Nephron progenitor cell (in vitro differentiated cells): ENCODE measurements at places on chromosomes 5 and 9.

GRCh38 chr5:88888291-88888690 is 5.3 kb upstream of the MEF2C start:
- DNase-seq, result no peak

DNA sequence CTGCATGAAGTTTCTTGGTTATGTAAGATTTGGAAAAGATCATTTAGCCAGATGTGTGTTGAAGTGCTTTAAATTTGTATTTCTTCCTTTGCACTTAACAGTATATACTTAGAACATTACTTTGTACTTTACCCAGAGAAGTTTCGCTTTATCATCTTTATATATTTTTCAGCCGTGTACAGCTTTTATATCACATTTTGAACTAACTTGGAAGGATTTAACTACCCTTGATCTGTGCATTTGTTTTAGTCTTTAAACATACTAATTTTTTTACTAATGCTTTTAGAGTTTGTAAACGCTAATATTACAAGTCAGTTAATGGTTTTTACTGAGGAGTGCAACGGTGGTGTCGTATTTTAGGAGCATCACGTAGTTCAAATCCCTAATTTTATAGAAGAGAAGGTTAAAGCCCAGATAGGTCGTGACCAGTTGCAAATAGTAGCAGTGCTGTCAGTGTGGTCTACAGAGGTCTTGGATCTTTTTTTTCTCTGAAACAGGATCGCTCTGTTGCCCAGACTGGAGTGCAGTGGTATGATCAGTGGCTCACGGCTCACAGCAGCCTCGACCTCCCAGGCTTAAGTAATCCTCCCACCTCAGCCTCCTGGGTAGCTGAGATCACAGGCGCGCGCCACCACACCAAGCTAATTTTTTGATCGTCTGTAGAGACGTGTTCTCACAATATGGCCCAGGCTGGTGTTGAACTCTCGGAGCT is 2.0 kb downstream of the MATR3 start:
- DNase-seq, result no peak

GRCh38 chr9:133348718-133349573 is 928 bp downstream of the RPL7A start:
- DNase-seq, result no peak

DNA sequence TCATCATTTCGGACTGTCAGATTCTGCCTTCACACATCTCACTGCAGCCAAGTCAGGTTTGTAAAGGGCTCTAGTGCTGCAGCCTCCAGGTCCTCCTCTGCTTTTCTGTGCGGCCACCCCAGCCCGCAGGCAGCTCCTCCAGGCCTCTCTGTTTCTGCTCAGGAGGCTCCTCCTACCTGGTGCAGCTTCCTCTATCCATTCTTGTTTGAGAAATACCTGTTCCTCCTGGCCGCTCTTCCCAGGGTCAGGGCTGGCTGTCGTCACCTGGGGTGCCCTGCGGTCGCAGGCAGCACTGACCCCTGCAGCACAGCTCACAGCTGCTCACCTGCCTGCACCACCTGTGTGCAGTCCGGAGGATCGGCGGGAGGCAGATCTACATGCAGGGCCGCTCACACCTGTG is 387.7 kb upstream of the IRX4 start:
- DNase-seq, result no peak

GRCh38 chr5:74199005-74199404 is 441.5 kb downstream of the ENC1 start:
- DNase-seq, result no peak

DNA sequence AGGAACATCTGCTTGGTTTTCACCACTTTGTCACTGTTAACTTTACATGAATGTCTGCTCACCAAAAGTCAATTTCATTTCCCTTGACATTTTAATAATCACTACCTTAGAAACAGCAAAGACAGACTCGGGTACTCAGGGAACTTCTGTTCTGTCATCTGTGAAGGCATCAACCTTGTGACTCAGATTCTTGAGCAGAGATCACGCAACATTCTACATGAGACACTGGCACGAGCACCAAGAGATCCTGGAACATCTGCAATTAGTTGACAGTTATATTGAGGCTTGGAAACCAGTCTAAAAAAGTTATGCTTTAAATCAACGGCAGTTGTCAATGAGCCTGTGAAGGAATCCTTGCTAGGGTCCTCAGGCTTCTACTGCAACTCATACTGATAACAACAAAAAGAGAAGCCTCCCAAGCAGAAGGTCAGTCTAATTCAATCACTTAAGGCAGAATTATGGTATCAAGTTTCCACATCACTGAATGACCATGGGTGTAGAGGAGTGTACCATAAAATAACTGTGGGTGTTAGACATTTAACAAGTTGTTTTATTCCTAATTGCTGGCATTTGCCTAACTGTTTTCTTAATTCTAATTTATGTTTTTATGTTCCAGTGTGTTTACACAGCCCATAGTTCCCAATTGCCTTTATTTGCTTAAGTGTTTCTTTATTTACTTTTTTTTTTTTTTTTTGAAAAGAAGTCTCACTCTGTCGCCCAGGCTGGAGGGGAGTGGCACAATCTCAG is 3.3 kb upstream of the PBX3 start:
- no peak for DNase-seq

DNA sequence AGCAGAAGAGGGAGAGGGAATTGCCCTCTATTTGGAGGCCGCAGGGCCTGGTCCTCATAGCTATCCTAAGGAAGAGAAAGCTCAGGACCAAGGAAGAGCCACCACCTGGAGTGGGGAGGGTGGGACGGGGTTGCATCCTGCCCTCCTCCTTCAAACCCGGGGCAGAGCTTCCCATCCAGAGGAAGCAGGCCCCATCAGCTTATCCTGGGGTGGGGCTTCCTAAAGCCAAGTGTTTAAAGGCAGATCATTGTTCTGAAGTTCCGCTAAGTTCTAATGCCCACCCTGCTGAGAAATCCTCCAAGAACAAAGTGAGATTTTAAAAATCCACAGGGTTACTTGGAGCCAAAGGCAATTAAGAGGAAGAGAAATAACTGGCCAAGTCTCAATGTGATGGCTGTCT is 210.3 kb downstream of the C9orf152 start:
- no peak for DNase-seq

- no peak for DNase-seq
These were observed 10.5 kb upstream of the ERAP1 start for GRCh38 chr5:96818125-96818788.

DNA sequence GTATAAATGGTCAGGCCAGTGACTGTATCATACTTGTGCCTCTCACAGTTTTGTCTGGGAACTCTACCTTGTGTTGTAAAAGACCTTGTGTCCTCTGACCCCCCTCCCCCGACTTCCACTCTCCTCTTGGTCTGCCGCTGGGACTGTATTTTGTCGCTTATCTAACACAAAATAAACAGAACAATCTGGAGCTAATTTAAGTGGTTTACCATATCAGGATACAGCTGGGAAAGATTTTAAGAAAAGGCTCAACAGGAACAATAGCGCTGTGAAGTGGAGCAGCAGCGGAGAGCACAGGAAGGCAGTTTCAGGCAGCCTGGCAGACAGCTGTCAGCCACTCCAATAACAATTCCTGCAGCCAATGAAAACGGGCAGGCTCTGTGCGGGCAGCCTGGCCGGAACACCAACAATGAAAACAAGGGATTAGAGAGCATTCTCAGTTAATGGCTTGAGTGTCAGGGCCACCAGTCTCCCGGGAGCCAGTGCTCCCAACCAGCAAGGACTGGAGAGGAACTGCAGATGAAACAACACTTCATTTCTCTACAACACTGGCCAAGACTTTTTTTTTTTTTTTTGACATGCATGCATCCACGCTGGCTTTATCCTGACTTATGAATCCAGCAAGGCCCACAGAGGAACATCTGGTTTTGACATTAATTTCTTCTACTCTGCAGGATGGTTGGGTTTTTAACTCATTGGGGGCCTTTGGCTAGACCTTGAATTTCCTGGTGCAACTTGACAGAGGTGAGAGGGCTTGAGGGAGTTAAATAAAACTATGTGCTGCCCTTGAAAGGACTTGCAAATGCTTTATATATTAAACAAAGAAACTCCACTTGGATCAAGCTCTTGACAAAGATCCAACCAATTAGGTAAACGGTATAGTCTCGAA is 76.7 kb downstream of the ARSB start:
- DNase-seq, result peak; percentile 48

GRCh38 chr5:175892015-175892800 is 20.8 kb downstream of the CPLX2 start:
- no peak for DNase-seq

DNA sequence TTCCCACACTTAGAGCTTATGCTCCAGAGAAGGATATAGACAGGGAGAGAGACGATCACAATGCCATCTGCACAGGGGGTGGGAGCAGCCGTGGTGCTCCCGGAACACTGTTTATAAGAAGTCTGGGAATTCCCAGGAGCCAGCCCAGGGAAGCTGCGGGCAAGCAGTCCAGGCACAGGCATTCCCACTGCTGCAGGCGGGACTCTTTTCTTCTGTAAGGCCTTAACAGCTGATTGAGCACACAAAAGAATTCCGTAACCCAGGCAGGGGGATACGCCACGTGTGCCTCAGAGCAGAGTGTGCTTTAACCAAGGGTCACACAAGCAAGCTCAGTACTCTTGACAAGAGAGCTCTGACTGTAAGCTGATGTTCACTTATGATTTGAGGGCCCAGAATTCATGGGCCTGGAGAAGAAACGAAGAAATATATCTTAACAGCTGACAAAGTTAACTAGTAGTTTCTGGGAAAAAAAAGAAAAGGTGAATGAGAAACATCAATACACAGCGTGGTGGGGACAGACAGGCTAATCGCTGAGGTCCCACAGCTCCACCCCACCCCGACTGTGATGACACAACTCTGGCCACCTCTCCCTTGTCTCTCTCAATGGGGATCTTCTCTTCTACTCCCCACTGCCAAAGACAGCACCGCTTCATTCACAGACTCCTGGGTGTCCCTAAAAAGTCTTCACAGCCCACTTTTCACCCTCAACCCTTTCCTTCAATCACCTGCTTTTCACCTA is 85.9 kb upstream of the SIMC1 start:
- peak; percentile 43 for DNase-seq

DNA sequence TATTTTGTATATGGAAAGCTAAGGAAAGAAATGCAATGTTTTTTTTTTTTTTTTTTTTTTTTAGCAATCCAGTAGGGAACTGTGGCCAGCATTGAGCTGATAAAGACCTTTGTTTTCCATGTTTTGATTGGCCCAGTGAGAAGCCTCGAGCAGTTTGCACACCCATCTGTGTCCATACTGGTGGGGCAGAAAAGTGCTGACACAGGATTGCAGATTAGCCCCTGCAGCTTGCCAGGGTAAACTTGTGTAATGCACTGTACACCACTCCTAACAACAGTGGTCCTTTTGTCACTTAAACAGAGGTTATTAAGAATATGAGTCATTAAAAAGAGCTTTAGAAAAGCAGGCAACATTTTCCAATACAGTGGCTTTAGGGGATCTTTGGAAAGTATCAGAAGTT is 132.8 kb upstream of the CDKN2B start:
- no peak for DNase-seq

GRCh38 chr5:14064841-14065240 is 78.3 kb upstream of the TRIO start:
- DNase-seq, result no peak

DNA sequence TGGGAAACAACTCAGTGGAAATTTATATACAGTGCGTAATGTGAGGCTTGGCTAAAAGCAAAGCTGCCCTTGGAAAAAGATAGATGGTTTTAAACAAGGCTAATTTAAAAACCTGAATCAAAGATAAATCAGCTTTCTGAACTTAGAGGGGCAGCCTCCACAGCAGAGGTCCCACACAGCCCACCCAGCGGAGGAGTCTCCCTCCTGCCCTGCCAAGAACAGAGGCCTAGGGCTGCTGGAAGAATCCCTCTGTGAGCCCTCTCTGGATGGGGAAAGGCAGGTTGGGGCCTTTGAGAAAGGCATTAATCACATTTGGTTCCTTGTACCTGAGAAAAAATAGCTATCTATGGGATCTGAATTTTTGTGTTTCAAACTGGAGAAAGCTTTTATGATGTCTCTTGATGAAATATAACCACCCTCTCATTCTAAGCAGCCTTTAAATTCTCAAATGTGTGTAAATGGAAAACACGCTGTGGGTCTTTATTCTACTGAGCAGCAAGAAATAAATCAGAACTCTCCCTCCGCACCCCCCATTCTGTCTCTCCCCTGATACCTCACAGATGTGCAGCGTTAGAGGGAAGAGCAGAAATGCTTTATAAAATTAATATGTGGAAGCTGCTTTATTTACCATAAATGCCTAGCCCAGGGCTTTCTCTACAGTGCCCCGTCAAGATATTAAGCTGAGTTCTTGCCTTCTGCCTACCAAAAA is 329.2 kb downstream of the EFNA5 start:
- no peak for DNase-seq

GRCh38 chr9:4077499-4078102 is 222.3 kb downstream of the GLIS3 start:
- DNase-seq, result peak; percentile 60

- no peak for DNase-seq
These were observed 1985.9 kb downstream of the EFNA5 start for GRCh38 chr5:105684799-105685198.

DNA sequence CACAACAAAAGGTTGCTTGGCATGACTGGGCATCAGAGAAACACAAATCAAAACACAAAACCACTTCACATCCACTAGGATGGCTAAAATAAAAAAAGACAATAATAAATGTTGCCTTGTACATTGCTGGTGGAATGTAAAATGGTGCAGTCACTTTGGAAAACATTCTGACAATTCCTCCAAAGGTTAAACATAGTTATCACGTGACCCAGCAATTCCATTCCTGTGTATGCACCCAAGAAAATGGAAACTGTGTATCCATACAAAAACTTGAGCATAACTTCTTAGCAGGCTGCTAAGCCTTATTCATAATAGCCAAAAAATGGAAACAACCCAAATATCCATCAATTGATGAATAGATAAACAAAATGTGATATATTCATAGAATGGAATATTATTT is 10.2 kb upstream of the SLC46A2 start:
- DNase-seq, result no peak

DNA sequence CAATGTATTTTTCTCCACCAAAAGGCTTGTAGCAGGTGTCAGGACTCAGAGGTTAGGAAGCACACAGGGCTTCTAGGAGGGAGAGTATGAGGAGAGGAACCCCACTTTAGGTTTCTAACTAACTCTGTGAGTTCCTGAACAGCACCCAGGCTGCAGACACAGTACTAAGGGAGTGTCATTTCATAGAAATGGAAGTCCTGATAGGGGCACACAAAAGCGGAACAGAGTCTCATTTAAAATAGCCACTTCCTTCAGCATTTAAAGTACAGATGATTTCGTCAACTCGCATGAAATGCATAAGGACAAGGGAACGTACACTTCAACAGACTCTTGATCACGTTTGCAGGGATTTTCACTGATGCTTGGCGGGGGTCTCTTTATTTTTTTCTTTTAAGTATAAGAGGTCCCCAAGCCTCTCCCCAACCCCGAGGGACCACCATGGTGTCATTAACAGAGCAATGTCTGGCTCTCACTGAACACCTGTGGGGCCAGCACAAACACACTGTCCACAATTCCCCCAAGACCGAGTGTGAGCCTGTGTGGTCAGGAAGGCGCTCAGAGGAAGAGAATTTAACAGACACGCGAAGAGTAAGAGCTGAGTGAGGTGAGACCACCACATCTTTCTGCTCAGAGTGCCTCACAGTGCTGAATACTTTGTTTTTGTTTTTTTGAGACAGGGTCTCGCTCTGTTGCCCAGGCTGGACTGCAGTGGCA is 82.3 kb downstream of the SECISBP2 start:
- no peak for DNase-seq

GRCh38 chr9:136047076-136047774 is 47.9 kb downstream of the NACC2 start:
- DNase-seq, result no peak
